CD4-positive, alpha-beta T cell treated with Interleukin-4 for 4 hours (primary cell): ENCODE measurements at places on chromosomes 4 and X.

DNA sequence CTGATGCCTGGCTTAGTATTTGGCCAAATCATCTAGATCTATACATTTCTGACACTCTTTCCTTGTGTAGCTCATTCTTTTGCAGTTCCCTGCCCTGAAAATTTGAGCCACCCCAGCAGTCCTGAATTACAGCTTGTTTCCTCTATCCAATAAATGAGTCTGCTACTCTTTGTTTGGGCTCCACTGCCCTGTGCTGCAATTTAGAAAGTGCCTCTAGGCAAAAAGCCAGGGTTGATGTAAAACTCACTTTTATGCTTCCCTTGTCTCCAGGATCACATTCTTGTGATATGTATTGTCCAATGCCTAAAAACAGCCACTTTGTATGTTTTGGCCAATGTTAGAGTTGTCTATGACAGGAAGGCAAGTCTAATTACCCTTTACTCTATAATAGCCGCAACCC is 101.7 kb upstream of the MAP3K15 start:
- no peak for DNase-seq

DNA sequence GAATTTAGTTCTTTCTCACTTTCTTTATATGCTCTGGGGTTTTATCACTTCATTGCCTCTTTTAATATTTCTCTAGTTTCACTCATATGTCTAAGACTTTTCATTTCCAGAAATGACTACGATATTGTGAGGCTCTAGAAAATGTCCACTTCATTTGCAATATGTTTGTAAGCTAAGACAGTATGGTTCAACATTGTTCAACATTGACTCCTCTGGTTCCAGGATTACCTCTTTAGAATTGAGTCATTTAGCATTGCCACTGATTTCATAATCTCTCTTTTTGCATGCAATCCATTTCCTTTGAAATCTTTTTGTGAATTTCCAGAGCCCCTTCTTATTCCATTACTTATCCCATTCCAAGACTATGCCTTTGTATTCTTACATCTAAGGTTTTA is 32.3 kb downstream of the BBS12 start:
- no peak for DNase-seq

DNA sequence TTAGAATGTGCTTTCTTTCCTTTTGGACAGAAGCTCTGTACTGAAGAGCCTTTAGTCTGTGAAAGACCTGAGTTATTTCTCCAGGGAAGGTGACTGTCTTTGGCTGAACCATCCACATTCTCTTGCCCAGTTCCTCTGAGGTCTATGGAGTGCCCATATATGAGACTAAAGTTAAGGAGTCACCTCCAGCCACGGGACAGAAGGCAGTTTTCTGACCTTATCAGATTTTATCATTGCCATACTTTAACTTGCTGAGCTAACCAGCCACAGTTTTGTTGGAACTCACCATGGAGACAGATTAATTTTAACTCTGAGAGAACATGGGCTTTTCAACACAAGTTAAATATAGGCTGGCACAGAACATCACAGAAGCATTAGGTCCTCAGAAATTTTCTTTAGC is 26.3 kb downstream of the IL1RAPL1 start:
- DNase-seq = no peak

GRCh38 chrX:18886005-18886343 is 97.9 kb downstream of the PHKA2 start:
- DNase-seq = no peak

DNA sequence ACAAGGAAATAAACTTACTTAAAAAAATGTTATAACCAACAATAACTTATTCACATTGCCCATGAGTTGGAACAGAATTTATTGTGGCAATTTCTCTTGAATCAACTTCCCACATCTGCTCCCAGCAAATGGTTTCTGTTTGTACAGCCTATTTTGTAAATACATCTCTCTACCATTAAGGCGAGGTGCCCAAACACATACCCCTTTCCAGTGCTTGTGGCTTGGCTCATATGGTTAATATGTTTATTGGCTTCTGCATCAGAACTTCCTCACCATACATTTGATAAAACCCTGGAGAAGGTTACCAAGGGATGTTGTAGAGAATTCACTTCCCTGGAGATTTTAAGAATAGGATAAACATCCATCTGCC is 207.1 kb downstream of the SOWAHB start:
- no peak for DNase-seq

DNA sequence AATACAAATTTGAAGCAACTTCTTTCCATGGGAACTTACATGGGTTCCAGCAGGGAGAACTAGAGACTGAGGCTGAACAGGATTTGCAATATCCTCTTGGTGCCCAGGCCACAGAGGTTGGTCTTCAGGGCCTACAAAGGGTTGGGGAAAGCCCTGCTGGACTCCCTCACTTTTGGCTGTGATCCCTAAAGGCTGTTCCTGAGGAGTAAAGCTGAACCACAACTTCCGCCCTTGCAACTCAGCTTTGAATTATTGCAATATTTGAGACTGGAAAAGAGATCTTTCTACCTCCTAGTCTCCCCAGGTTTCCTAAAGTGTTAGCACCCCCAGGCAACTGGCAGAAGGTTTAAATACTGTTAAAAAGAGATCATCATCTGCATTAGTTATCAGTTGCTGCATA is 26.9 kb downstream of the DCHS2 start:
- DNase-seq = no peak

GRCh38 chr4:825971-826330 is at the start of gene CPLX1:
Gene CPLX1 (minus strand): TSS chr4:826129. CDS start chr4:824522, 1,607 bp downstream.
- DNase-seq = no peak

DNA sequence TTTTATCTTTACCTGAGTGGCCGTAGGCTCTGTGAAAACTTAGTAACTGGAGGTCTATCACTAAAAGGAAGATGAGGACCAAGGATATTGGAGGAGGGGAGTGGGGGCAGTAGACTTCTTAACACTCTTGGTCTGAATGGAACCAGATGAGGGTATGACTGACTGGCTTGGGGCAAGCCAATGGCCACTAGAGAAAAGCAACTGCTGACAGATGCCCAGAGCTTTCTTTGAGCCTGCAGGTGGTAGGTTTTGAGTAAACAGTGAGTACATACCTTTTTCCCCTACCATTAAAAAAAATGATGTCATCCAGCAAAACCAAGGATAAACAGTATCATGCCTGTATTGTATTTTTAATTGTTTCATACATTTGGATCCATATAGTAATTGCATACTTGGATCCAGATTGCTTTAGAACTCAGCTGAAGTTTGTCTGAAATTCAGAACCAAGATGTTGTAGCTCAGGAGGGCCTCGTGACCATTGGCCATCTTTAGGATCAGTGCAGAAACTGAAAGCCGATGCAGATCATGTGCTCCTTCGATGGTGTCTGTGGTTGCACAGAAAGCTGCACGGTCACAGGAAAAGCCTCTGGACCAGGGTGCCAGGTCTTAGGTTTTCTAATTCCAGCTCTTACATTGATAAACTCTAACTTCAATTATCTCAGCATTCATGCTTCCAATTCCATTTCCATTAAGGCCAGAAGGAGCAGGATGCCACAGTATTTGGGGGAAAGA is 131.0 kb downstream of the PDGFRA start:
- no peak for DNase-seq

DNA sequence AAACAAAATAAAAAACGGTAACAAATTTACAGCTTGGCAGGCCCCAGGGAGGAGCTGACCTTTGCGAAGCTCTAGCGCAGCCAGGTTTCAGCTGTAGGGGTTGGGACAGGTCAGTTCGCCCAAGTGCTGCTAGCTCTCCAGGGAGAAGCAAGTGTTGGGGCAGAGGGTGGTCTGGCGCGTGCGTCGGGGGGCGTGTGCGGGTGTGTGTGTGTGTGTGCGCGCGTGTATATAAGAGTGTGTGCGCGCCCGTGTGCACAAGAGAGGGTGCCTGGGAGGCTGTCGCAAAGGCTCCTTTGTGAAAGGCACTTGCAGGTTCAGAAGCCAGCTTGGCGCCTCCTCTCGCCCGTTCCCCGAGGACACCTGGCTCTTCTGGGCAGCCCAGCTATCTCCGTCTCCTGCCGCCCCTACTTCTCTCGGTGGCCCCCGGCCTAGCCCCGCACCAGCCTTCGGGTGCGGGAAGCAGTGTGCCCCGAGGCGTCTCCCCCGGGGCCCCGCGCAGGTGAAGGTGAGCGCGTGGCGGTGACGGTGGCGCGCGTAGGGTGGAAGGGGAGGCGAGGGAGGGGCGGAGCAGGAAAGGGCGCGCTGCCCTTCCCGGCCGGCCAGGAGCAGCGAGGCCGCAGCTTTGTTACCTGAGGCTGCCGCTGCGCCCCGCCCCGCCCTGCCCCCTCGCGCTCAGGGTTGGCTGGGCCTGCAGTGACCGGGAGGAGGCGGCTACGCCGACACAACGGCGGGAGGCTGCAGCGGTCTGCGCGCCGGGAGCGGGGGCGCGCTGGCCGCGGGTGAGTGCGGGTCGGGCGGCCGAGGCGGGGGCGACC is at the start of gene FHDC1:
FHDC1 (plus strand) TSS at position 693 of the 815 bp plus-strand sequence. CDS start 6,735 bp downstream, outside the sequence.
- no peak for DNase-seq

GRCh38 chr4:104716584-104716983 is 221.9 kb upstream of the CXXC4 start:
- no peak for DNase-seq

GRCh38 chr4:152158225-152158624 is 377.7 kb downstream of the FBXW7 start:
- no peak for DNase-seq

DNA sequence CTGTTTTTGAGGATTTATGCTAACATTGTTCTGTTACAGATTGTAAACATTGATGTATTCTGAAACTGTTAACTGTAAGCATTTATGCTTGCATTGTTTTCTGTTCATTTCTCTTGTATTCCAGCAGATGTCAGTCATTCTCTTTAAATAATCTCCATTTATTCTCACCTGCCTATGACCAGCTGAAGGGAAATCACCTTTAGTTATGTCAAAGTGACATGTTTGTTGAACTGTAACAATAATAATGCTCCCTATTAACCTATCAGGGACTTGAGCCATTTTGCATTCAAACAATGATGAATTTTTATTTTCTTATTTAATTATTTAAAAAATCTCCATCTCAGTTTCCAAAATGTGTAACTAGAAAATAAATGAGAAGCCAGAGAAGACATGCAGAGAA is 58.0 kb downstream of the SPCS3 start:
- no peak for DNase-seq

DNA sequence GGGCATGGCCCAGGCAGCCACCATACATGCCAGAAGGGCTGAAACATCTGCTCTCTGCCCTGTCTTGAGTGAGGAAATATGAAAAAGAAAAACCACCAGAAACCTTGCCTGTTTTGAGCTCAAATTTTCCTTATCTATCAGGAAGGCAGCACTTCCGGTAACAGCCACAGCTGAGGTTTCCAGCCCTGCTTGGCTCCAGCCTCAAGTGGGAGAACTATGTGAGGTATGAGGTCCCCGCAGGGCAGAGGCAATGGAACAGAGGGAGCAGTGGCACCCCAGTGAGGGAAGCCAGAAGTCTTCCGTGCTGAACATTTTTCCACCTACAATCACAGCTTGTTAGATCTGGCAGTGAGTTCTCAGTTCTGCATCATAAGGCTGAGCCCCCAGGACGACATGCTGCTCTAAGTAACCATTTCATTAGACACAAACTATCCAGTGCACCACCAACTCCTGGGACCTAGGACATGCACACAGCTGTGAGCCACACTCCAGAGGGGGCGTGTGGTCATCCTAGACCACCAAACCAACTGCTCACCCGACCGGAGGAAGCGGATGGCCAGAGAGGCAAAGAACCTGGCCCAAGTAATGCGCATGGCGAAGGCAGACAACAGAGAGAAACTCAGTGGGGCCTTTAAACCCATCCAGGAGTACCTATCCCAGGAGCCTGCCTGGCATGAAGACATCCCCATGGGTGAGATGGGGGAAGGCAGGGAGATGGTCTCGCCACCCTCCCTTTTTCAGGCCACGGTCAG is 22.6 kb downstream of the WDR1 start:
- no peak for DNase-seq

DNA sequence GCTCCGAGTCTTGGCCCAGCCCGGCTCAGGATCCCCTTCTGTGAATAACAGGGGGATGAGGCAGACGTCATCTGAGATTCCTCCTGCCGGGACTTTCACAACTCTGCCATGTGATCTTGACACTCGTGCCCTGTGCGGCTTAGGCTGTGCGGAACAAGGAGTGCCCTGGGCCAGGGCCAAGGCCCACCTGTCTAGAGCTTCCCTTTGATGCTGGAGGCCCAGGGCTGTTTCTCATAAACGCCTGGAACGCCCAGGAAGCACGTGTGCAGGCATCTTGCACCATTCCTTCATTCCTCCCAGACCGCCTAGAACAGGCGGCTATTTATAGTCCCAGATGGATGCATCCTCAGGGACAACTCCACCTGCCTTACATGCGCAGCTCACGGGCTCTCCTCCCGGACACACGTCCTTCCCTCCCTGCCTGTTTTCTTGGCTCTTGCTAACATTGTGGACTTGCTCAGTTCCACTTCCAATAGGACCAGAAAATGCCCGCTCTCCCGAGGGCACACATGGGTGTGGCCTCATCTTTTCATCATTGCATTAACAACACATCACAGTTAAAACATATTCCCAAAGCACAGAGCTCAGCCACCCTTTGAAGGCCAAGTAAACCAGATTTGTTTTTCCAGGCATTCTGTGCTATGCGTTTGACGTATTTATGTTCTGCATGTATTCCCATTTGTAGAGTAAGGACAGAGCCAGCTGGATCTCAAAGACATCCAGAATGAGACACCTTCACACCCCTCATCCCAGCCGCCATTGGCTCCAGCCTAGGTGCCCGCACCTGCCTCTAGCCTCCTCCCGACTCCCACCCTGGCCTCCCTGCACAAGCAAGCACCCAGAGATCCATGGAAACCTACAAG is 57.2 kb downstream of the ABLIM2 start:
- DNase-seq = no peak

- no peak for DNase-seq
Measured at GRCh38 chrX:130669233-130669632, 233.8 kb downstream of the ENOX2 start.

DNA sequence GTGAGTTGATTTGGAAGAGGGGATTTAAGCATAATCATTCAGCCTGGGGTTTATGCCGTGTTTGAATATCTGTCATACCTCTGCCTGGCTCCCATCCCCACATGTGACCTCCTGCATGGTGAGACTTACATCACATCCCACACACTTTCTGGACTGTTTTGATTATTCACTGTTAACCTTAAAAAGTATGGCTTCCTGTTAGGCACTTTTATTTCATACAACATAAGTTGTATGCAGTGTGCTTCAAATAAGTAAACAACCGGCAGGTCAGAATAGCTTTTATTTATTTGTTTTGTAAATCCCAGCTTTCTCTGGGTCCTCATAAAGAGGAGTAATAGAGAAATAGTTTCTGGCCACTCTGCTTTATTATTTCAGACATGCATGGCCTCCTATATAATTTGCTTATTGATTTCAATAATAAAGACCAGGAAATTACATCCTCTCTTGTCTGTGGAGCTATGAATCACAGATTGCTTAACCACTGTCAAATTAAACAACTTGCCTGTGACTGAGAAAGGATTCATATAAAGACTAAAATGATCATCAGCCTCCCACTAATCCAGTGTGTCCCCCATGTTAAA is 376.8 kb upstream of the ZFP42 start:
- DNase-seq = no peak
